ENCODE measurements at places on chromosomes 5 and 9.
A peak's percentile ranks its signal among the peaks of the same experiment; 100 is the strongest.

DNA sequence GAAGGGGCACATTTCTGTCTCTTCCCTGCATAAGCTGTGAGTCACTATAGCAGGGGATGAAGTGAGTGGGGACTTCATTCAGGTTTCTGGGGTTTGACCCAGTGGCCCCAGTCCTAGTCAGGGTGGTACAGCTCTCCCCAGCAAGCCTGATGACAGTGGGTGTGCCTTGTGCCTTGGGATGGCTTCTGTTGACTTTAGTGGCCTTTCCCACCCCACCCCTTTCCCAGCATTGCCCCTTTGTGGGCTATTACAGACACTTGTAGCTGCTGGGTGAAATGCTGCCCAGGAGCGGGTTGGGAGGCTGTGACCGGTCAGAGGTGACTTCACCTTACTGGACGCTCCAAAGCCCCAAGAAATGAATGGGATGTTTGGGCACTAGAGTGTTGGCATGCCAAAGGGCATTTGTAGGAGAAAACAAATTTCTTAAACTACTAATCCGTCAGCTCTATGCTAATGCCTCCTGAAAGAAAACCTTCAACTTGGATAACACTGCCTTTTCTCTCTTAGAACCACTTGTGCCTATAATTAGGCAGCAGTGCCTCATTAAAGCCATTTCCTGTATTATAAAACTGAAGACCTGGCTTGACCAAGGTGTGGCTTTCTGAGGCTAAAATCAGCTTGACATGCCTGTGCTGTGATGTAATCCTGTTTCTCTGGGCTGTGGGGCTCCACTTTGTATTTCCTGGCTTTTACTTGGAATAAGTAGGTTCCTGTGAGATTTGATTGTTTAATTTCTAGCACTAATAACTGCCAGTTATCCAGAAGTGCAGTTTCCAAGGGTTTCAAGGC, 119.0 kb upstream of the SLC25A48 start:
- DNase-seq: no peak

- no peak for DNase-seq
Measured at GRCh38 chr9:7780261-7780988, 19.2 kb downstream of the DMAC1 start.

DNA sequence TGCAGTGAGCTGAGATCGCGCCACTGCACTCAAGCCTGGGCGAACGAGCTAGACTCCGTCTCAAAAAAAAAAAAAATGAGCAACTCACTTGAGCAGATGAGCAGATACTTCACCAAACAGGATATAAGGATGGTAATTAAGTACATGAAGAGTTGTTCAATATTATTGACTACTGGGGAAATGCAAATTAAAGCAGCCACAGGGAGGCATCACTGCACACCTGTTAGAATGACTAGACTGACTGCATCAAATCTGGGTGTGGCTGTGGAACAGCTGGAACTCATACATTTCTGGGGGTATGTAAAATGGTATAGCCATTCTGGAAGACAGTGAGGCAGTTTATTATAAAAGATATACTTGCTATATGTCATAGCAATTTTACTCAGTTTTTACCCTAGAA, 93.0 kb downstream of the WNK2 start:
- no peak for DNase-seq

DNA sequence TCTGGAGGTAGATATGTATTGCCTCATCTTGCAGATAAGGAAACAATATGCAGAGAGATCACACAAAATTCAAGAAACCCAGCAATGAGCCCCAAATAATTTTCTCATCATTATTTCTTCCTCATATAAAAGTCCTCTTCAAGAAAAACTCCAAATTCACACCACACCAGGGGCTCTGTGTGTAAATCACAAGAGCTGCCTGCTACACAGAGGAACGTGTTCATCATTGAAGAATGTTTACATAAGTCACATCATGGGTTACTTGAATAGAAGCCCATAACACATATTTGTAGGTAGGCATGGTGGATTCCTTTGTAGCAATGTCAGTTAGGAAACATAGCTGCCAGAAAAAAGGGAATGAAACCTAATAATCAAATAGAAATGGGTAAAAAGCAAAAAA, 308.1 kb upstream of the TLE4 start:
- no peak for DNase-seq

- DNase-seq: no peak
Measured at GRCh38 chr5:163964671-163965070, 459.3 kb downstream of the MAT2B start.

GRCh38 chr9:131095666-131096268, 564 bp upstream of the AIF1L start:
- no peak for DNase-seq

DNA sequence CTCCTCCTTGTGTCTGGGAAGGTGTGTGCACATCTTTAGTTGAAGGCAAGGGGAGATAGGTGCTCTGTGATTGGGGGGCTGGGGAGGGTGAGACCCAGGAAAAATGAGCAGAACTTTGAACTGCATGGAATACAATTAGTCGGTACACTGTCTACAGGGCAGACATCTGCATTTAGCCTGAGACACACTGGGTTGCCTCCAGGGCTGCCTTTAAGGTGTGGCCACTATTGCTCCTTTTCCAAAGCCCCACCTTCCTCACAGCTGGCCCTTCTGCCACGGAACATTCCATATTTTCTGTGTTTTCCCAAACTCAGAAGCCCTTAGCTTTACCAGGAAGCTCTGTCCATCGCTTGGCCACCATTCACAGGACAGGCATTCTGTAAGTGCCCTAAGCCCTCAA, 247.9 kb downstream of the HSPA4 start:
- no peak for DNase-seq

DNA sequence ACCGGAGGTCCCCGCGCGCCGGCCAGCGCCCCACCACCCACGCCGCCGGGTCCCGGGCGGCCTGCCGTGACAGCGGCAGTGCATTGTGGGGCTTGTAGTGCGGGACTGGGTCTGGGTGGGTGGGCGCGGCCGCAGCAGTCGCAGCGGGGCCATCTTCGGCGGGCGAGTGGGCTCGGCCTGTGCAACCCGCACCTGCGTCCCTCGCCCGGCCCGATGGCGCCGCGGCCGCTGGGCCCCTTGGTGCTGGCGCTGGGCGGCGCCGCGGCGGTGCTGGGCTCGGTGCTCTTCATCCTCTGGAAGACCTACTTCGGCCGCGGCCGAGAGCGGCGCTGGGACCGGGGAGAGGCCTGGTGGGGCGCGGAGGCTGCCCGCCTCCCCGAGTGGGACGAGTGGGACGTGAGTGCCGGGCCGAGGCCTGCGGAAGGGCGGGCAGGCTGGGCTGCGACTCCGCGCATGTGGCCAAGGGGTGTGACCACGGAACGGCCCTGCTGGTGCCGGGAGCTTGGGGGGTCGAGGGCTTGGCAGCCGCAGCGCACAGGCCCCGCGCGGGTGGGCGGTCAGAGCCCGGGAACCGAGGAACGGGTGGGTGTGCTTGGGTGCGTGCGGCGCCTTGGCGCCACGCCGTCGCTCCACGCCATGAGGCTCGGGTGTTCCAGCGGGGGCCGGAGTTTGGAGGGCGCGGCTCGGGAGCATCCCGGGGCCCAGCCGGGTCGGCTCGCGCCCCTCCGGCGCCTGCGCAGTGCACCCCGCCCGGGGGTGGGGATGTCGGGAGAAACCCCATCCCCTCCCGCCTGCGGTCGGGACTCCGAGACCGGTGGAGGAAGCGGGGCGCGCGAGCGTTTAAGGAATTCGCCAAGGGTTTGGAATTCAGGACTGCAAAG, at the start of gene ARL10:
Gene ARL10, plus strand, starts transcription at position 137 of the 881 bp plus-strand sequence. Its CDS starts 77 bp downstream, at position 214.
- peak; percentile 47 for DNase-seq

GRCh38 chr5:122258241-122258640, 53.8 kb upstream of the SNCAIP start:
- no peak for DNase-seq

DNA sequence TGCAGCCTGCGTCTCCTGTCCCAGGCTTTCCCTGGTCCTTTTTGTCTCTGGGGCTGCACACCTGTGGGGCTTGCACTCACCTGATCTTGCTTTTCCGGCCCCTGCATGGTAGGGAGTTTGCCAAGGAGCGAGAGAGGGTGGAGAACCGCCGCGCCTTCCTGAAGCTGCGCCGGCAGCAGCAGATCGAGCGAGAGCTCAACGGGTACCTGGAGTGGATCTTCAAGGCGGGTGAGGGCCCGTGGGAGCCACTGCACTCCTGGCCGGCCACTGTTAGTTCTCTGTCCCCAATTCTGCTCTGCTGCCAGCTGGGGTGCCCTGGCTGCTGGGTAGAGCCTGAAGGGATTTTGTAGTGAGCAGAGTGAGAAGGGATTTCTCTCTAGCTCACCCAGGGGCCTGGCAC, 78.0 kb downstream of the CACNA1B start:
- DNase-seq: no peak

GRCh38 chr9:98795970-98796363, 388 bp downstream of the ANKS6 start:
- DNase-seq: no peak

- no peak for DNase-seq
Measured at GRCh38 chr9:26326563-26326962, 566.0 kb downstream of the CAAP1 start.

DNA sequence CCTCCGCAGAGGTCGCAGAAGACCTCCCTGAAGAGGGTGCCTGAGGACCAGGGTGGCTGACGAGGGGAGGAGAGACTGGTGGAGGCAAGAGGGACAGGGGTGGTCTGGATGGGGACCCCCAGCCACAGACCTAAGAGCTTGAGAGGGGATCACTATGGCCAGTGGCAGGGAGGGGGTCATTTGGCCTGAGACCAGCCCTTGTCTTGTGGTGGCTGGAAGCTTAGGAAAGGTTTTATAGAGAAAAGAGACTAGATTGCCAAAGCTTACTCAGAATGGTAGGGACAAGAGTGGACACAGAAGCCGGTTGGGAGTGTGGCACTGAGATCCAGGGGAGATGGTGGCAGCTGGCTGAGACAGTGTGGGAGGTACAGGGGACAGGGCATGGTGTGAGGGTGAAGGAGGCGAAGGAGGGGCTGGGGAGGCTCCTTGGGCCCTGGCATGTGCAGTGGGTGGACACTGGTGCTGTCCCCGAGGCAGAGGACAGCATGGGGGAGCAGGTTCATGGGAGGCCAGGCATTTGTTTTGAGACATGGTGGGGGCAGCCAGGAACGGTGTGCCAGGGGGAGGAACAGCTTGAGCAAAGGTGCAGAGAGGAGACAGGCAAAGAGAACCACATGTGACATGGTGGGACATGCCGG, 123.0 kb downstream of the C9orf50 start:
- no peak for DNase-seq

GRCh38 chr5:7517006-7517405, 121.1 kb downstream of the ADCY2 start:
- DNase-seq: no peak

DNA sequence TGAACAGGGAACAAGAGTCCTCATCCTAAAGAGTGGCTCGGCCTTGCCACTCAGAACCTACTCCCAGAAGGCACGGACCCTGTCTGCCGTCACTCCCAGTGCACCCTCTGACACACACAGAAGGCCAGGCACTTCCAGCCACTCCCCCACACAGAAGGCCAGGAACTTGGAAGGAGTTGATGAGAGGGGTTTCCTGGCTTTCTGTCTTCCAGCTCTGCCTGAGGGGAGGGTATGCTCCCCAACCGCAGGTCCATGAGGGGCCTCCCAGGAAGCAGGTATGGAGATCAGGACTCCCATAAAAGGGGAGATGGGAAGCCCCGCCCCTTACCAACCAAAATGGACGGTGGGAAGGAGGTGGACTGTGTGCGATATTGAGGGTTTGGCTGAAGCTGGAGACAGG, 247.6 kb upstream of the IRX4 start:
- no peak for DNase-seq

DNA sequence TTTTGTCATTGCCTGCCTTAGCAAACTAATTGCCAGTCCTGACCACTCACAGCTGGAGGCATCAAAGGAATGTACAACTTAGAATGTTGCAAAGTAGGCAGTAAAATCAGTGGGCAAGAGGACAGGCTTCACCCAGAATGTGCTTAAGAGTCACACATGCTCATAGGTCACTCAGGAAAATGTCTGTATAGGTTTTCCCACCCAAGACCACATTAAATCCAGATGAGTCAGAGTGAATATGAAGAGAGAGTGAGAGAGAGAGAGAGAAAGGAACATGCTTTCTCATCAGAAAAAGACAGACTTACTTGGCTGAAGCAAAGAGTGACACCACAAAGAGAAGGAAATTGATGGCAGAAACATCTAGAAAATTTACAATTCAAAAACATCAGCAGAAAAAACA, 37.9 kb downstream of the PLEKHG4B start:
- no peak for DNase-seq

GRCh38 chr5:137714946-137715345, 20.9 kb downstream of the KLHL3 start:
- DNase-seq: no peak

DNA sequence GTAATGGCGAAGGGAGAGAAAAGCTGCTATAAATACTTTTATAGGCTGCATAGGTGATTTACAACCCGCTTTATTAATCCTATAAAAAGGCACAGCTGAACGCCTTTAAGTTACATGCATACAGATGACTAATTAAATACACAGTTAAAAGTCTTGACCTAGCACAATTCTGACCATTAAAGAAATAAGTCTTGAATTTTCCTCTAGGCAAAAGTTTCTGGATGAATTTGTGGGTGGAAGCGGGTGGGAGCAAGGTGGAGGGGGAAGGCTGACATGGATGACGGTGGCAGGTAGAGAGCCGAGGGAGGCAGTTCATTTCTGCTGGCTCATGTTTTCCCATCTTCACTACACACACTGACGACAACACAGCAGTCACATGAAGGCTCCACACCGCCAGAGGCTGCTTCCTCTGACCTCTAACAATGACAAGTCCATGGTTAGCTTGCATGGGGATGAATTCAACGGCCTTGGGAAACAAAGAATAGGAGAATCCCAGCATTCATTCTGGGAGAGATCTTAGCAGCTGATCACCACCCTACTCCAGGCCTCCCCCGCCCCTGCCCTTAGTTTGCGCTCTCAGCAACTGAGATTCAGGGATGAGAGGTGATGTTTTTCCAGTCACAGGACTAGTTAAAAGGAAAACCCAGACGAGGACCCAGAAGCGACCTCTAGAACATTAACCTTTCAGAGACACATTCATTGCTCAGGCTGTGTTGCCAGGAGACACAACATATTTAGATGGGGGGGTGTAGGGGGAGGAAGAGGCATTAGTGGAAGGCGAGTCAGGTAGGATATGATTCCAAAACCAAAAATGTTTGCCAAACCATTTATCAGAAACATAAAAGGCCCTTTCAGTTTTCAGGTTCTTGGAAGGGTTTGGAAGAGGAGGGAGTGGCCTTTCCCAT, 329.3 kb downstream of the PIK3R1 start:
- no peak for DNase-seq

- no peak for DNase-seq
Measured at GRCh38 chr5:174354571-174354970, 309.1 kb downstream of the NSG2 start.

DNA sequence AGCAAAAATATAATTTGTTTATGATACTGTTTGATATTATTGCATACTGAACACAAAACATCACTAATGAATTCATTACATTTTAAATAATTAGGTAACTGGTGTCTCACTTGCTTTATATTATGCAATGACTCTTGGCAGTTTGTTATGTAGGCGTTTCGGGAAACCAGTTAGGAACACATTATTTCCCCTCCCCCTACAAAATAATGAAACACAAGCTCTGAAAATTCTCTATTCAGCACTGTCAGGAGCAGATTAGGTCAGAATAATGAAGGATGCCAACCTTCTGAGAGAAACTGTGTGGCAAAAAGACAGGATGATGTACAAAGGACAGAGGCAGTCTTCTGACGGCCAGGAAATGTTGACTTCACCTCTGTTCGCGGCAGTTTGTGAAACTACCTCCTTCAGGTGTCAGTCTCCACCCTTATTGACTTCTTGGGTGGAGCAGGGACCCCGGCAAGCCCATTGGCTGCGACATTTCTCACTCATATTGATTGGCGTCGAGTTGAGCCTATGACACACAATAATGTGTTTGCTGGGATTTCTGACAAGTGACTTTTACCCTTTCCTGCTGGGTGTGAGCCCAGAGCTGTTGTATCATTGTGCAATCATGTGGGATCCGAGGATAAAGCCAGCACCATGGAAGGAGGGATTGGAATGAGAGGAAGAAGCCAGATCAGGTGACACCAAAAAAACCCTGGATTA, 33.9 kb downstream of the SH3PXD2B start:
- DNase-seq: peak; percentile 18

Data from CD4-positive, alpha-beta T cell treated with Interleukin-1 beta for 1 hour (primary cell).